Myometrial cell (primary cell): ENCODE measurements at places on chromosomes 7 and 10. TPM values are rescaled to one million over a fixed set of nuclear protein-coding genes. Genes with fewer than 3 reads are reported as not detected.

KLF14 gene
- not detected in 2 replicates for total RNA-seq

ASB10 gene
- not detected in 2 replicates for total RNA-seq

TET1 gene
- total RNA-seq, result 1.7 and 2.8 TPM in 2 replicates

NCF1 gene
- total RNA-seq, result not detected in 2 replicates

ADAM22 gene
- total RNA-seq, result under 0.01 and 0.18 TPM in 2 replicates

WEE2 gene
- total RNA-seq, result not detected in 2 replicates

NEUROD6 gene
- not detected in 2 replicates for total RNA-seq

DENND2A gene
- total RNA-seq, result 3.4 and 4.0 TPM in 2 replicates

CALCR gene
- total RNA-seq, result not detected in 2 replicates

MMP21 gene
- total RNA-seq, result not detected in 2 replicates

MYL10 gene
- not detected in 2 replicates for total RNA-seq

ADCY1 gene
- total RNA-seq, result 0.71 TPM in 1 of 2 replicates, not detected in the other

COX19 gene
- 3.2 and 7.1 TPM in 2 replicates for total RNA-seq

ELAPOR2 gene
- total RNA-seq, result 0.29 and 6.4 TPM in 2 replicates

HMX2 gene
- total RNA-seq, result not detected in 2 replicates

COL13A1 gene
- total RNA-seq, result 21.3 and 23.1 TPM in 2 replicates

PRF1 gene
- total RNA-seq, result not detected in 2 replicates

MICU1 gene
- 49.0 and 64.7 TPM in 2 replicates for total RNA-seq

NUTM2E gene
- total RNA-seq, result not detected in 2 replicates

HOXA4 gene
- total RNA-seq, result 0.89 TPM in 1 of 2 replicates, not detected in the other

LFNG gene
- 3.5 and 7.8 TPM in 2 replicates for total RNA-seq

GPR158 gene
- total RNA-seq, result not detected in 2 replicates

JCAD gene
- 1.2 and 1.8 TPM in 2 replicates for total RNA-seq

ZCCHC24 gene
- 29.7 and 33.3 TPM in 2 replicates for total RNA-seq

MOGAT3 gene
- not detected in 2 replicates for total RNA-seq

GDF10 gene
- not detected in 2 replicates for total RNA-seq

ACTR1A gene
- 169 and 196 TPM in 2 replicates for total RNA-seq
